Daoy (cell line): ENCODE measurements at places on chromosomes 5 and 9. TPM values are rescaled to one million over a fixed set of nuclear protein-coding genes. Genes with fewer than 3 reads are reported as not detected.

The LCP2 gene
- total RNA-seq, result not detected in 2 replicates

- peak; percentile 82 for DNase-seq
Observed at GRCh38 chr9:113564498-113565237, 101.1 kb downstream of the RGS3 start.

DNA sequence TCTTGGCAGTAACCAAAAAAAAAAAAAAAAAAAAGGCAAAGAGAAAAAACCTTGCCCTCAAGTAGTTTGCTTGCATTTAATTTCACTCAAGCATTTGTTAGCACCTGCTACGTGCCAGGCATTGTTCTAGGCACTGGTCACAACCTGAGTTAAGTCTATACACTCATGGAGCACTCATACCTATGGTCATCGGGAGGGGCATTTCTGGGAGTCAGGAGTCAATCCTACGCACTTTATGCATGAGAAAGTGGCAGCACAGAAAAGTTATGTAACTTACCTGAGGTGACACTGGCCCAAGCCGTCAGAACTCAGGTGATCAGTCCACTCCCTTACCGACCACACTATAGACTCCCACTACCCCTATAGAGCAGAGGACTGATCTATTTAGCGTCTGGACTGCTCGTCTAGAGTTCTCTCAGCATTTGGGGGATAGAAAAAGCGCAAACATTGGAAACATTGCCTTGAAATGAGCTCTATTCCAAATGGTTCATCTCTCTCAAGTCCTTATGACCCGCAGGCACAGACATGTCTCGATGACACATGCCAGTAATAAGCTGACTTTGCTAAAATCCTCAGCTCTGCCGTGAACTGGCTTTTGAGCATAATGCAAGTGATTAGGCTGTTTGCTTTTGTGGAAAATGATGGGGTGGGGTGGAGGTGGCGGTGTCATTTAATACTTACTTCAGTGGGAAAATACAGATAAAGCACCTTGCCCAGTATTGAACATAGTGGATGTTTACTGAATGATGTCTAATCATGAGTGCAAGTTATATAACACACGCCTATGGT is 160.2 kb downstream of the ARHGEF28 start:
- DNase-seq, result no peak

DNA sequence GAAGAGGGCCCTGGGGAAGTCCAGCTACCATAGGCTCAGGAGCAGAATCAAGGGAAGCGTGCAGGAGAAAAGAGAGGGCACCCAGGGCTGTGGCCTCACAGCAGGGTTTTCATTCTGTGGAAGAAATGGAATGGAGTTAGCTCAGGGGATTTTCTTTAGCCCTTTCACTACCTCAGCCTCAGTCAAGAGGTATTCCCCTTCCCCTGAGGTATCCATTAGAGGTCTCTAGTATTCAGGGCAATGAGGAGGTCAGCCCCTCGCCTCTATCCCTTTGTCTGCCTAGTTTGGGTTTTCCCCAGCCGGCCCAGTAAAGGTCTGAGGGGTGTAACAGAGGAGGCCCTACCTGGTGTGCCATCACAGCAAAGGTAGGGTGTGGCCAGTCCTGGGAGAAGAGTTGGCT is 21.5 kb downstream of the GFRA3 start:
- DNase-seq, result no peak

The CDH18 gene
- 12.2 and 14.8 TPM in 2 replicates for total RNA-seq

- DNase-seq, result peak; percentile 7
Observed at GRCh38 chr9:19231126-19231903, 822 bp downstream of the DENND4C start.

The RANBP6 gene
- 34.1 and 36.6 TPM in 2 replicates for total RNA-seq

GRCh38 chr5:126454081-126454480 is 30.9 kb downstream of the GRAMD2B start:
- no peak for DNase-seq

DNA sequence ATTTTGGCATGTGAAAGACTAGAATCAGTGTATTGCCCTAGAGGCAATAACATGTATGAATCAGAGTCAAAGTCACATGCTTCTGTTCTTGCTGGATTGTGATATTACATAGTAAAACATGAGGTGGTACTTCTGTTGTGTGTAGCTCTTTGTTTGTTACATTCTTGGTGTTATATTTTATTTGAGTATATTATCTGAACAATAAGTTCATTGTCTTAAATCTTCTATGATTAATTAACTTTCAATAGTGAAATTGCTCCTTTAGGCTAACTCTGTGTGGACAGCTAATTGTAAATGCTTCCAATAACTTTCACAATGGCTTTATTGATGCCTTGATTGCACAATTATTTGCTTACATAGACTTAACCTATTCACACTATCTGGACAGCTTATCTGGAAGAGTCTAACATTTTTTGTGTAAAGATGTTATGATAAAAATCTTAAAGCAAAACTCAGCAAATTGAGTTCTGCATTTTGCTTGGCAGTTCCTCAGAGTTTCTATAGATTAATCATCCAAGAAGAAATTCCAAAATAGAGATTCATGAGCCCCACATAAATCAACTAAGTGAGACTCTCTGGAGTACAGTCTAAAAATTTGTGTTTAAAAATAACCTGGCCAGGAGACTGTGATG is 239.6 kb upstream of the TUSC1 start:
- DNase-seq, result no peak

The CTSV gene
- 13.6 and 15.3 TPM in 2 replicates for total RNA-seq

The ZNF474 gene
- 0.92 and 1.8 TPM in 2 replicates for total RNA-seq

The ACTBL2 gene
- 7.1 and 8.7 TPM in 2 replicates for total RNA-seq

The INSYN2B gene
- 5.6 and 11.1 TPM in 2 replicates for total RNA-seq

DNA sequence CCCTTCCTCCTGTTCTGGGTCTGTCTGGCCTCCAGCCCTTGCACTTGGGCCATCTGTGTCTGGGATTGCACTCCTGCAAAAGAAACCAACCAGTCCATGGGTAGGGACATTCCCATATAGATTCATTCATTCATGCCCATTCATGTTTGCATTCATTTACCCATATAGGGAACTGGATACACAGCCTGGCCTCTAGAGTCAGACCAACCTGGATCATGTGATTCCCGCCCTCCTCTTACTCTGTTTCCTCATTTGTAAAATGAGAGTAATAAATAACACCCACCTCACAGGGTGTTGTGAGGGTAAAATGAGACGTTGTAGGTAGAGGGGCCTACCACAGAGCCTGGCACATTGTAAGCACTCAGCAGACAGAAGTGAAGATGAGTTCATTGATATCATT is 8.5 kb downstream of the PCDH12 start:
- DNase-seq, result no peak

GRCh38 chr9:1276474-1276873 is 226.3 kb downstream of the DMRT2 start:
- DNase-seq, result no peak

The GDA gene
- total RNA-seq, result 1.0 and 3.7 TPM in 2 replicates

GRCh38 chr9:2489838-2490314 is 131.7 kb upstream of the VLDLR start:
- peak; percentile 74 for DNase-seq

GRCh38 chr9:126981218-126981617 is 66.6 kb downstream of the RALGPS1 start:
- no peak for DNase-seq

DNA sequence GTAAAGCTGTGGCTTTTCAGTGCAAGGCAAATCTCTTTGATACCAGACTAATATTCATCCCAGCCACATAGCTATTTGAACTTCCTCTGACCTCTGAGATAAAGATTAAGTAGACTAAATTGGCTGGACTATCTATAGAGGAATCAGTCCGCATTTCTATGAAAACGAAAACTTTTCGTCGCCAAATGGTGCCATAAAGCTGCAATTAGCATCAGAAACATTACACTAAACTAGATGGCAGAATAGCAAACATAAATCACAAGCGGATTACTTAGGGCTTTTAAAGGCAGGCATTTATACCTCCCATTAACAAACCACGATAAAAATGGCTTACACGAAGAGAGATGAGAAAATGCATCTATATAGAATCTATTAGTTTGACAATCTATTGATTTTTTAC is 1009.7 kb upstream of the CDH6 start:
- no peak for DNase-seq

- DNase-seq, result no peak
Observed at GRCh38 chr9:38687992-38688391, 31.9 kb downstream of the FAM240B start.

GRCh38 chr5:100903039-100903887 is at the start of gene ST8SIA4:
Gene ST8SIA4 (minus strand): TSS chr5:100903282. CDS start chr5:100902955, 327 bp downstream.
- peak; percentile 49 for DNase-seq

The FOXD4L5 gene
- total RNA-seq, result not detected in 2 replicates

GRCh38 chr9:77507212-77507961 is 140.7 kb downstream of the GNA14 start:
- no peak for DNase-seq

The ESM1 gene
- total RNA-seq, result 1.9 and 5.0 TPM in 2 replicates

DNA sequence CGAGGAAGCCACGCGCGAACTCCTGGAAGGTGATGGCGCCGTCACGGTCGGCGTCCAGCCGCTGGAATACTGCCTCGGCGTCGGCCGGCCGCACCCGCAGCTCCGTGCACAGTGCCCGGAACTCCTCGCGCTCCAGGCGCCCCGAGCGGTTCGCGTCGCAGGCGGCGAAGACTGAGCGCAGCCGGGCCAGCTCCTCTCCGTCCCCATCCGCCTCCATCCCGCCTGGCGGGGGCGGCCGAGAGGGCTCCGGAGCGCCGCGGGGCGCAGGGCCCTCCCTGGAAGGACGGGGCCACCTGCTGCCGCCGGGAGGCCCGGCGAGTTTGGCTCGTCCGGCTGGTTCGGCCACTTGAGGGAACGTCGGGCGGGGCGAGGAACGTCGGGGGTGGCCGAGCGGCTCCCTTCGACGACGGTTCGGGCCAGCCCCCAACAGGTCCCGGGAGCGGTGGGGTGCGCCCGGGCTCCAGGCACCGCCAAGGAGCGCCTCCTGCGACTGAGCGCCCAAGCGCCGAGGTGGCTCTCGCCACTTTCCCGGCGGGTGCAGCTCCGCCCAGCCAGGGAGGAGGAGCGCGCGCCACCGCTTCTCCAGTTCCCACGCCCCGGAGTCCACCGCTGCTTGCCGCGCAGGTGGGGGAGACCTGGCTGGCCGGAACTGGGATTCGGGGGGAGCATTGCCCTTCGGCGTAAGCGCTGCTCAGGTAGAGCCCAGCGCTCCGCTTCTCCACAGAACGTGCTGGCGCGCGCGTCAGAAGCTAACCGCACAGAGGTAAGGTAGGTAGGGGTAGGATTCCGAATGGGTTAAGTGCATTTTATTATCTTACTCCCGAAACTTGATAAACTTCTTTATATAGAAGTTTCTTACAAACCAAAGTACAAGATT is at the start of gene RASEF:
Gene RASEF, minus strand, starts transcription at position 492 of the 877 bp plus-strand sequence. Its CDS starts 275 bp downstream, at position 217.
- peak; percentile 80 for DNase-seq

DNA sequence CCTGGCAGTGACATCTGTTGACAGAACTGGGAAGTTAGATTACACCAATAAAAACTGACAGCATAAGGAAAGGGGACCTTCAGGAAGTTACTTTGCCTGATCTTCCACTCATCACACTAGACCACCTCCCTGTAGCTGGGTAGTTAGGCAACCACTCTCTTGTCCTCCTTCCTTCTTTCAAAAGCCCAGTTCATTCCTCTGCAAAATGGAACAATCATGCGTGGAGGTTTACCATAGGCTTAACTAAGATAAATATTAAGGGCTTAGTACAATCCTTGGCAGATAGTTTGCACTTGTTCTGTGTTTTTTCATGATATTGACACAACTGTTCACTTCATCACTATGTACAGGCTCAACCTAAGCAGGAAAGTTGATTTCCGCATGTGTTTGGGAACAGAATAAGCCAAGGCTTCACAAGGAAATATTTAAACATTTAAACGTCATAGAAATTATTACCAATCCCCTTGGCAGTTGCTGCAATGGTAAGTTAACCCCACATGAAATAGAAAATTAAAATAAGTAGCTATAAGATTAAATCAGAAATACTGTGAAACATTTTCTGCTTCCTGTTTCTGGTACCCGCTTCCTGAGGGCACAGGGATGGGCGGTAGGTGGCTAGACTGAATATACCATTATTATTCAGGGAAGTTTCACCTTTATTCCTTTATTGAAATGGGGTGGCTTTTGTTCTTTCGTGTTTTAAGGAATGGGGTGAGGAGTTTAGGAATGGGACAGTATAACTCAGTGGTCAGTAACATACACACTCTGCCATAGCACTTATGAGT is 9.9 kb upstream of the PTGER4 start:
- DNase-seq, result no peak

DNA sequence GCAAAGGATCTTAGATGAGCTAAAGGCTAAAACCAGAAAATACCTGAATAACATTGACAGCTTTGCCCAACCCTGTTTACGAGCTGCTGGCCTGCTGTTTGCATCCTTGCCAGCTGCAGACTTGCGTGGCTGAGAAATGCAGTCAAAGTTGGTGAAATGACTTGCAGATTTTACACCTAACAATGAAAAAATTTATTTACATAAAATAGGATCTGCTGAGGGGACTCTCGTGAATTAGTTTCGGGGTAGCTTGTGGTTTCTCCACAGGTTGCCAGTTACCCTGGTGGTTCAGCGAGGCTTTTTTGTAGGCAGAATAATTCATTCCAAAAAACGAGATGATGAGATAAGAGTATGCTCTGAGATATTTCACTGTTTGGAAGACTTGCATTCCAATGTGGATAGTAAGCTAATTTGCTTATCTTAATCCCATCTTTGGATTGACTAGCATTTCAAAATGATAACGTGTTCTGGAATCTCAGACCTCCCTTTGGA is 65.7 kb upstream of the FANCC start:
- DNase-seq, result peak; percentile 71

GRCh38 chr5:17132444-17133083 is 84.9 kb upstream of the BASP1 start:
- no peak for DNase-seq

- DNase-seq, result no peak
Observed at GRCh38 chr5:165086465-165086864, 1581.0 kb downstream of the MAT2B start.

- peak; percentile 19 for DNase-seq
Observed at GRCh38 chr5:141121985-141122384, 367 bp downstream of the PCDHB4 start.
